ENCODE measurements at places on chromosomes 11 and 22.

DNA sequence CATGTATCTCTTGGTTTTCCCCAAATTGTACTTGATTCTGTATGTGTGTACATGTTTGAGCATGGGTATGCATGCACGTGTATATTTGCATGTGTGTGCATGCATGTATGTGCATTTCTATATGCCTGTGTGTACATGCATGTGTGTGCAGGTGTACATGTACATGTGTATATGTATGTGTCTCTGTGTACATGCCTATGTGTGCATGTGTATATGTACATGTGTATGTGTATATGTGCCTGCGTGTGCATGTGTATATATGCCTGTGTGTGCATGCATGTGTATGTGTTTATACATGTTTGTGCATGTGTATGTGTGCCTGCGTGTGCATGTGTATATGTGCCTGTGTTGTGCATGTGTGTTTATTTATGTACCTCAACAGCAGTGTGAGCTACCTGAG lies 5.3 kb upstream of the NCF4 start:
- DNase-seq: no peak

DNA sequence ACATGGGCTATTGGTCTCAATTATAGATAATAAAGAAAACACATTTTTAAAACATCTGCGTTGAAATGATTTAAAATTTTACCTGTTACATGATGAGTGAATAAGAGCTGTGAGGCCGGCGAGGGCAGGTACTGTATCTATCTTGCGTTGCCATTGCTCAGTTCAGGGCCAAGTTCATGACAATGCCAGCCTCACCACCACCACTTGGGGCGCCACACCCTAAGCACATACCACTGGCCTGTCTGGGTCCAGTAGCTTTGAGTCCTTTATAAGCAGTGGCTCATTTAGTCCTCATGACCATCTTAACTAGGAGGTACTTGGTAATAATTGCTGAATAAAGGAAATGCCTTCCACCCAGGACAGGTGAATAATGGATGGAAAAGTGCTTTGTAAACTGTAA lies 14.5 kb upstream of the MB start:
- DNase-seq: no peak

GRCh38 chr22:38221908-38222796 lies 20.4 kb downstream of the MAFF start:
- no peak for DNase-seq

GRCh38 chr11:131598305-131598704 lies 227.9 kb downstream of the NTM start:
- no peak for DNase-seq

DNA sequence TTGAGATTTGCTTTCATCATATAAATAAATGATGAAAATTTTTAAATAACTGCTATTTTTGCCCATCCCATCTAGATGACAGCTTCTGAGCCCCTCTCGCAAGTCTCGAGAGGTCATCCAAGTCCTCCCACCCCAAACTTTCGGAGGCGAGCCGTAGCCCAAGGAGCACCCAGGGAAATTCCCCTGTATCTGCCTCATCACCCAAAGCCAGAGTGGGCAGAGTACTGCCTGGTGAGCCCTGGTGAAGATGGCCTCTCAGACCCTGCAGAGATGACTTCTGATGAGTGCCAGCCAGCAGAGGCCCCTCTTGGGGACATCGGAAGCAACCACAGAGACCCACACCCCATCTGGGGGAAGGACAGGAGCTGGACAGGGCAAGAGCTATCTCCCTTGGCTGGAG lies 83.9 kb upstream of the PARVA start:
- no peak for DNase-seq

DNA sequence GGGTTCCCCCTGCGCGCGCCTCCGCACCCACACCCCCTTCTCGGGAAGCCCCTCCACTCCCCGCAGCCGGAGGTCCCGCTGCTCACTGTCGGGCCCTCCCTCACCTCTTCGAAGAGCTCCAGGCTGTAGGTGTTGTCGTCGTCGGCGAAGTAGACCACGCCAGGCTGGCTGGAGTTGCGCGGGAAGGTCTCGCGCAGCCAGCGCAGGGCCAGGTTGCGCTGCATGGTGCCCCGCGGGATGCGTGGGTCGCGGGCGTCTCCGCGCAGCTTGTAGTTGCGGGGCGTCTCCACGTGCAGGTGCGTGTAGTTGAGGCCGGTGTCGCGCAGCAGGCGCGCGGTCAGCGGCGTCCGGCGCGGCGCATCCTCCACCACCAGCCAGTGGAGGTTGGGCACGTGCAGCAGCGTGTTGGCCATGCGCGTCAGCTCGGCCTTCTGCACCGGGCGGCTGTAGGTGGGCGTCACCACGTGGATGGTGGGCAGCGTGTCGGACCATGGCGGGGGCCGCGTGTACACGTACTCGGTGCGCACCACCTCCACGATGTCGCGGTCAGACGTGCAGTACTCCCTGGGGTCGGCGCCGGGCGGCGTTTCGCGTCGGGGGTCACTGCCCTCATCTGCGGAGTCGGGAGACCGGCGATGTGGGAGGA lies 28.3 kb downstream of the B3GAT1 start:
- no peak for DNase-seq

- DNase-seq: no peak
Measured at GRCh38 chr11:75482931-75483469, 42.7 kb downstream of the GDPD5 start.

GRCh38 chr22:29275167-29275566 lies 7.1 kb downstream of the EWSR1 start:
- DNase-seq: no peak

GRCh38 chr11:118012083-118012669 lies 26.0 kb downstream of the IL10RA start:
- DNase-seq: no peak

DNA sequence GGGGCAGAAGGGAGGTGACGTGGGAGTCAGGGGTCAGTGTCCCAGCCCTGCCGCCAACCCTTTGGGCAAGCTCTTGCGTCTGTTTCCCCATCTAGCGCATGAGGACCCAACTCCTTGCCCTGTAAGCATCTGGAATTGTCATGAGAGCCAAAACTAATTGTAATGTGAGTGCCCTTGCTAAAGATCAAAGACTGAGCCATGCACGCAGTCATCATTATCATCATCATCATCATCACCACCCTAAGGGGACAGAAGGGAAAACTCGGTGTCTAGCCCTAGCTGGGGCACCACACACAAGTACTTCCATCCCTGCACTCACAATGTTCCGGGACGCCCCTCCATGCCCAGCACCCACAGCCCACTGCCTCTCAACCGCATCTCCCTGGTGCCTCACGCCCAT lies 2.5 kb downstream of the LIF start:
- no peak for DNase-seq

DNA sequence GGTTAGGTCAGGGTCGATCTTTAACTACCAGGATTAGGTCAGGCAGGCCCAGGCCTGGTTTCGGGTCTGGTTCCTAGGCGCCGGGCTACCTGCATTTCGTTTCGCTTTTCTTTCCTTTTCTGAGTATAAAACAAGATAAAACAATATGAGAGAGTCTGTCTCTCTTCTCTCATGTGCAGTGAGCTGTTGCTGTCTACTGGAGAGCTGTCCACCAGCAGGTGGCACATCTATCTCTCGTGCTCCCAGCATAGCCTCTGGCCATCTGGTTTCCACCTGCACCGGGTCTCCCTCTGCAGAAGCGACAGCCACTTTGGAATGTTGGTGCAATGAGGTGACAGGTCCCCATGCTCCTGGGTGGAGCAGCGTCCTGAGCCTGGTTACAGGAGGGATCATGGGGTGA lies 27.6 kb downstream of the RIBC2 start:
- DNase-seq: no peak

GRCh38 chr11:47711816-47712215 lies 3.4 kb downstream of the AGBL2 start:
- DNase-seq: no peak

- no peak for DNase-seq
Measured at GRCh38 chr22:38740754-38741153, 15.0 kb downstream of the SUN2 start.

DNA sequence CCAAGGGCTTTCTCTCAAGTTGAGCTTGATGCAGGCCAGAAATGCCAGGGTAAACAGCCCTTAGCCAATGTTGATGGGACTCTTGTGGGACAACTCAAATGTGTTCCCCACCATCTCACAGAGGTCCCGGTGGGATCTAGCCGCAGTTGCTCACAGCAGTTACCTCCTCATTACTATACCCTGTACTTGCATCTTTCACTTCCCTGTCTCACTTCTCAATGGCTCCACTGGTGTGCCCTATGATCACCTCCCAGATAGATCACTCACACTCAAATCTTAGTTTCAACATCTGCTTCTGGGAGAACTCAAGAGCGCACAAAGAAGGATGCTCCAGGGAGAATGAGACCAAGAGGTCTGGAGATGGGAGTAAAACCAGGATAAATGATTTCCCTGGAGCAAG lies 47.0 kb downstream of the RCN1 start:
- no peak for DNase-seq

GRCh38 chr11:16013649-16014275 lies 342.6 kb downstream of the SOX6 start:
- DNase-seq: no peak

- DNase-seq: no peak
Measured at GRCh38 chr22:21642584-21643448, 714 bp downstream of the SDF2L1 start.

- no peak for DNase-seq
Measured at GRCh38 chr11:33635161-33635560, 65.5 kb downstream of the C11orf91 start.

- no peak for DNase-seq
Measured at GRCh38 chr11:31652528-31652927, 143.0 kb downstream of the ELP4 start.

- no peak for DNase-seq
Measured at GRCh38 chr11:17921659-17922415, 91.0 kb downstream of the SERGEF start.

DNA sequence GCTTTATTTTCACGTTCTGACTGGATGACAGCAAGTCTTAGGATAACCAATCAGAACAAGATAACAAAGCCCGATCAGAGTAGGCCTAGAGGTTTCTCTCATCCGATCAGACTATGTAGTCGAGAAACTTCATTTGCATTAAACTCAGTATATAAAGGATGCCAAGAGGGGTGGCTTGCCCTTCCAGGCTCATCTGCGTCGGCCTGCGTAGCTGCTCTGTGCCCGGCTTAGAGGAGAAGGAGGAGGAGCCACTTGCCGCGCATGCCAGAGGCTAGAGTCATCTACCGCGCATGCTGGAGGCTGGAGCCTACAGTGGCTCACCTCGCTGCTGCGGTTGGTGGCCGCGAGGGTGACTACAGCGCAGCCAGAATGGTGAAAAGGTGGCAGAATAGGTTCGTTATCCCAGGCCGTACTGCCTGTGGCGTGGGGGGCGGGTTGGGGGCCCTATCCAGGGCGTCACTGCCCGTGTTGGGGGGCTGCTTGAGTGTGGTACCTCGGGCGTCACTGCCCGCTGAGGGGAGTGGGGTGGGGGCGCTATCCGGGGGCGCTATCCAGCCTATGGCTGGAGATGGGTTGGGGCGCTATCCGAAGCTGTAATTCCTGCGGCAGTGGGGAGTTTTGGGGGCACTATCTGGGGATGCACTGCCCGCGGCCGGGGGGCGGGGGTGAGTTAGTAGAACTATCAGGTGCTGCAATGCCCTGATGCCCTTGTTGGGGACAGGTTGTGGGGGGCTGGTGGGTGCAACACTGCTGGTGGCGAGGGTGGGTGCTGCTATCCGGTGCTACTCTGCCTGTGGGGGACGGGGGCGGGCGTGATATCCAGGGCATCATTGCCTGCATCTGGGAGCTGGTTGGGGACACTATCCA lies at the start of gene RFPL2:
RFPL2 (minus strand) TSS at position 218 of the 867 bp plus-strand sequence. CDS start 2,622 bp downstream, outside the sequence.
- no peak for DNase-seq

DNA sequence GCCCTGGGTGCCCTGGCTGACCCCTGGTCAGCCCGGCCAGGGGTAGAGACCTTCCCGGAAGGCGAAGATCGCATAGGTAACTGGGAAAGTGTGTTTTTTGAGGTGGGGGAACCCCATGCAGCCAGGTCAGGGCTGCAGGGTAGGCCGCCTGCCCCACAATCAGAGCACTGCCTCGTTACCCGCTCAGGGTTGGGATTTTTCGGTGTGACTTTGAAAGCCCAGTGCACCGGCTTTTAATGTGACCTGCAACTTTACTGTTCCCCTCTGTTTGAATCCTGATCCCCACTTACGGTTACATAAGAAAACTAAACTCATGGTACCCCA lies 239.2 kb upstream of the PLET1 start:
- no peak for DNase-seq

- no peak for DNase-seq
Measured at GRCh38 chr11:2272946-2273280, 2.5 kb upstream of the ASCL2 start.

GRCh38 chr11:12483604-12484003 lies 106.2 kb downstream of the PARVA start:
- DNase-seq: no peak

DNA sequence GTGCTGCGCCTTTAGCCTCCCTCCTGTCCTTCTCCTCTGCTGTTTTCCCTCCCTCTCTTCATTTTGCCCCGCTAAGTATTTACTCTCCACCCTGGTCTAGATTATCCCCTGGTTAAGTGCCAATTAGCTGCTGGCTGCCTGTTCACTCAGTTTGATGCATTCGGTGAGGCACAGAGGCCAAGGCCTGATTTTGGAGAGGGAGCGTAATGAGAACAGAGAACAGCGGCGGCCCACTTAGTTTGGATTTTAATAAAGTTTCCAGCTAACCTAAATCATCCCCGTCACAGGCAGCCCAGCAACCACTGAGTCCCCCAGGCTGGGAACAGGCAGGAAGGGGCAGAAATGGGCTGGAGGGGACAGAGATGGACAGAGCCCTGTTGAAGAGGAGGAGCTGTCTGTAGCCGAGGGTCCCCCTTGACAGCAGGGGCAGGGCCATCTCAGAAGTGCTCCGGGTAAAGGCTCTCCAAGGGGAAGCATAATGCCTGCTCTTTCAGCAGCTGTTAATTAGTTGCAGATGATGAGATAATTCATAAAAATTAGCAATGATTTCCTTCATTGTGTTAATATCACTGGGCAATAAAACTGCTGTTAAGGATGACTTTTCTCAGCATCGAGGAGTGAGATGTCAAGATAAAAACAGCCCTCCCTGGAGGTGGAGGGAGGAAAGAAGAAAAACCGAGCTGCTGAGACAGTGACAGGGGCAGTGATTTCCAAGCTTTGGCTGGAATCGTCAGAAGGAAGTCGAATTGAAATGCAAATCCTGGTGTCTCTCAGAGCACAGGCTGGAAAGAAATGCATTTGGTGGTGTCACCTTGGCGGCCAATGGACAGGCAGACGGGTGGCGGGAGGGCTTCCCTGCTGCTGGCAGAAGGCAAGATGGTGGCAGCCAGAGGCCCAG lies 170.1 kb downstream of the GRIK4 start:
- no peak for DNase-seq

GRCh38 chr11:133934599-133935550 lies 21.9 kb downstream of the IGSF9B start:
- DNase-seq: no peak

DNA sequence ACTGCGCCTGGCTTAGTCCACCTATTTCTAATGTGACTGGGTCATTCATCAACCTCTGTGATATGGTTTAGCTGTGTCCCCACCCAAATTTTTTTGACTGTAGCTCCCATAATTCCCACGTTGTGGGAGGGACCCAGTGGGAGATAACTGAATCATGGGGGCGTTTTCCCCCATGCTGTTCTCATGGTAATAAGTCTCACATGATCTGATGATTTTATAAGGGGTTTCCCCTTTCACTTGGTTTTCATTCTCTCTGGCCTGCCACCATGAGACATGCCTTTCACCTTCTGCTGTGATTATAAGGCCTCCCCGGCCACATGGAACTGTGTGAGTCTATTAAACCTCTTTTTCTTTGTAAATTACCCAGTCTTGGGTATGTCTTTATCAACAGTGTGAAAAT lies 8.7 kb downstream of the CENATAC start:
- no peak for DNase-seq
